ENCODE measurements at places on chromosomes 4 and X. TPM values are rescaled to one million over a fixed set of nuclear protein-coding genes. Genes with fewer than 3 reads are reported as not detected.

Gene RHOH
- not detected for total RNA-seq

Gene EIF1AX
- 32.4 TPM for total RNA-seq

Gene MAGEB3
- not detected for total RNA-seq

Gene HPGD
- total RNA-seq: 0.30 TPM

Gene HELT
- not detected for total RNA-seq

Gene MAGED4B
- total RNA-seq: 99.3 TPM

Gene CPXCR1
- not detected for total RNA-seq

Gene MAGEA12
- total RNA-seq: not detected

Gene PABPC1L2A
- total RNA-seq: not detected

Gene TMEM31
- total RNA-seq: not detected

Gene PNMA5
- total RNA-seq: not detected

Gene GPR143
- 1.5 TPM for total RNA-seq

Gene VSIG1
- under 0.01 TPM for total RNA-seq

Gene MUC7
- total RNA-seq: not detected

Gene BBS7
- 29.2 TPM for total RNA-seq

Data from smooth muscle cell of the umbilical artery (primary cell).